ENCODE measurements at places on chromosomes 5 and 9.
A peak's percentile ranks its signal among the peaks of the same experiment; 100 is the strongest.

DNA sequence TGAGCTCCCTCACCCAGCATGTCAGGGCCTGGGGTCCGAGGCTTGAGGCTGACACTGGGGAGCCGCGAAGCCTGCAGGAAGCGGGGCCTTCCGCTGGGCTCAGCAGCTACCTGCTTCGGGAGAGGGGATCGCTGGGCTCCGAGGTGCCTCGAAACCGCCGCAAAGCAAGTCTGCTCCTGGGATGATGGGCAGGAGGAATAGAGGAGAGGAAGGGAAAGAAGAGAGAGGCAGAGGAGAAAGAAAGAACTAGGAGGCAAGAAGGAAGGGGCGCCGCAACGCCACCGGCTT lies 1.5 kb upstream of the PRDM12 start:
- no peak for DNase-seq

- peak; percentile 6 for DNase-seq
Observed at GRCh38 chr9:87573841-87574342, 76.2 kb downstream of the DAPK1 start.

DNA sequence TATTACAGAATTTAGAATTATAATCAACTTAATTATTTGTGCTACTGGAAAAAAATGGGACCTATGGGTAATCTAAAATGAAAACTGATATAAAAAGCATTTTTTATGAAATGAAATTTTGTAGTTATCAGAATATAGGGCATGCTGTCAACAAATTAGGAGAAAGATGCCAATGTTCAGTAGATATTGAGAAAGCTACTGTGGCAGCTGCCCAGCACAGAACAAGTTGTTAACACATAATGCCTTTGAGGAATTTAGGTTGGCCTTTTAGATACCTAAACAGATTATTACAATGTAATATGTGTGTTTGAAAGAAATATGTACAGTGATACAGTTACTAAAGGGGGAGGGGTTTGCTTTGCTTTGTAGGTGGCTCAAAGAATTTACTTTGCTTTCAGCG lies 54.1 kb downstream of the PPIC start:
- no peak for DNase-seq

GRCh38 chr5:39109606-39110005 lies 35.4 kb upstream of the RICTOR start:
- no peak for DNase-seq

GRCh38 chr5:15737036-15737821 lies 237.2 kb downstream of the FBXL7 start:
- DNase-seq, result peak; percentile 25

DNA sequence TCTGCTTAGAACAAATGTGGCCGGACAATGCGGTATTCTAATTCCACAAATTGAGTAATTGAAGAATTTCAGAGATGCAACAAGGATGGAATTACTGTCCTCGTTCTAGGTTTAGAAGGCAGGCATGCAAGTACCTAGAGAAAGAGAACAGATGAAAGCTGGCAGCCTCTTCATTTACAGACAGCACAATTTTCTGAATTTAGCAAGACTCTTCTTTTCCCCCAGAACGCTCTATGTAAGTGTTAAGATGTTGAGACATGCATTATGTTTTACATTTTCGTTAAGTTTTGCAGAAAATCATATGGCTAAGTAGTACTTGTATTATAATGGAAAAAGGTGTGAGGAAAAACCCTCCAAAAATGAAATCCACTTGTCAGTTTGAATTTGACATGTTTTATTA lies 259.5 kb upstream of the ARRDC3 start:
- no peak for DNase-seq
